ENCODE measurements at places on chromosomes 11 and 22.

DNA sequence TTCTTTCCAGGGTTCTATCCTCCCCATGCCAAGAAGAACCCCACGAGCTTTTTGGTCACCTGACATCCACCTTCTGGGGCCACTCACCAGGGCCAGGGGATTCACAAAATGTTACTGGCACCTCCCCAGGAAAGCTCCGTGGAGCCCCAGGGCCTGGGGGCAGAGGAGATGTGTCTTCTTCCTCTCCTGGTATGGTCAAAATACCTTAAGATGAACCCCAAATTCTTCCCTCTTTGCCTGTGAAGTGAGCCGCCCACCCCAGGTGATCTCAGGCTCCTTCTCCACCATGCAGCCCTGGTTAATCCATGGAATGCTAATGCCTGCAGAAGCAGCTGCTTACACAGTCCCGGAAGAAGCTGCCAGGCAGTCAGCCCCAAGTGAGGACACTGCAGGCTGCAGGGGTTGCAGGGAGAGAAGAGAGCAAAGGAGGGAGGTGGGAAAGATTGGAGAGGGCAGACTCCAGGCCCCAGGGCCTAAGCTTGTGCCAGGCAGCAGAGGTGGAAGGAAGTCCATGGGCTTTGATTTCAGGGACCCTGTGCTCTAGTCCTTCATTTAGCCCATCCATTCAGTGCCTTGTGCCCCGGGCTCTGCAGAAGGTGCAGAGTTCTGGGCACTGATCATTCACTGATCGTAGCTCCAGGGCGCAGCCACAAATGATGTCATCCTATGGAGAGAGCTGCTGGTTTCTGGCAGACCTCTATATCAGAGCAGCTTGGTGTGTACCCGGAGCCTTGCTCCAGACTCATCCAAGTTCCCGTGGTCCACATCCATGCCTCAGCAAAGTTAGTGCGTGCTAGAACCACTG, 127.9 kb upstream of the NECTIN1 start:
- DNase-seq: no peak

- DNase-seq: peak; percentile 58
These were observed 43.2 kb downstream of the PANX1 start for GRCh38 chr11:94171693-94172440.

- DNase-seq: peak; percentile 58
These were observed 55.7 kb upstream of the RASD2 start for GRCh38 chr22:35484651-35485556.

GRCh38 chr11:78474451-78474850, 56.8 kb upstream of the GAB2 start:
- no peak for DNase-seq

DNA sequence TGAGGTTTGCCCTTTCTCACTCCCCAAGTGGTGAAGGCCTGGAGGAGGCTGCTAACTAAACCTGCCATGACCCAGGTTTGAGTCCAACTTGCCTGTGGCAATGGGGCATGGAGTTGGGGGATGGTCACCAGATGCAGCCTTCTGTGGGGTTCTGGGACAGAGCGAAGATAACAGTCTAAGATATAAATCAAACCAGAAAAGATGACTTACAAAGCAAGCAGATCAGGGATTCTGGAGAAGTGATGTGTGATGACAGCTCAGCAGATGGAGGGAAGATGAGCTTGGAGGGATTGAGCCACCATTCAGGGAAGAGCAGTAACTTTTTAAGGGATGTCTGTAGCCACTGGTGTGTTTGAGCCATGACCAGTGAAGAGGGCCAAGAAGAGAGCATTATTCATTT, 63.6 kb downstream of the MTNR1B start:
- no peak for DNase-seq

DNA sequence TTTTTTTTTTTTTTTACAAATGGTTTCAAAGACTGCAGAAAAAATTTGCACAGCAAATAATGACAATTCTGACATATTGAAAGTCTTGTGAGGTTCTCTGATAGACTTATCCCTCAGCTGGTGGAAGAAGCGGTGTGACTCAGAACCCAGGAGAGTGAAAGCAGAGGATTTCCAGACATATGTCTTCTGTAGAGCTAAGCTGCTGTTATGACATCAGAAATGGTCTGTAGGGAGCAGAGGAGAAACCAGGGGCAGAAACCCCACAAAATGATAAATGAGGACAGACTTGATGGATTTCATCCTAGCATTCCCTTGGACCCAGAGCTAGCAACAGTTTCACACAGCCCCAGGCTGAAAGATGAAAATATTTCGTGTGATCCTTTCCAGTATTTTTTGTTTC, 582.6 kb downstream of the METTL15 start:
- peak; percentile 59 for DNase-seq

DNA sequence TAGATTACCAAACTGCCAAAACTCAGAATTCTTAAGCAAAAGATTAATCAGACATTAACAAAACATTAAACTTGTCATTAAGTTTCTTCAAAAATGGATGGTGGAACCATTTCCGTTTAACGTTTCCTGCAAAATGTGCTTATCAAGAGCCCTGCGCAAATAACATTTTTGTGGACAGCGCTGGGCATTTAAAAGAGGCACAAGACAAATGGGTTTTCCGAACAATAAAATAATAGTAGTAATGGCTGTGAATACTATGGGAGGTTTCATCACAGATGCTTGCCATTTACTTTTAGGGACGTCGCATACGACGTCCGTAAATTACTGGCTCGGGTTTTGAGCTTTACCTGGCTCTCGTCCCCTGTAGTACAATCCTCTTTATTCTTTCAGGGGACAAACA, 1.1 kb downstream of the NPAT start:
- peak; percentile 30 for DNase-seq

DNA sequence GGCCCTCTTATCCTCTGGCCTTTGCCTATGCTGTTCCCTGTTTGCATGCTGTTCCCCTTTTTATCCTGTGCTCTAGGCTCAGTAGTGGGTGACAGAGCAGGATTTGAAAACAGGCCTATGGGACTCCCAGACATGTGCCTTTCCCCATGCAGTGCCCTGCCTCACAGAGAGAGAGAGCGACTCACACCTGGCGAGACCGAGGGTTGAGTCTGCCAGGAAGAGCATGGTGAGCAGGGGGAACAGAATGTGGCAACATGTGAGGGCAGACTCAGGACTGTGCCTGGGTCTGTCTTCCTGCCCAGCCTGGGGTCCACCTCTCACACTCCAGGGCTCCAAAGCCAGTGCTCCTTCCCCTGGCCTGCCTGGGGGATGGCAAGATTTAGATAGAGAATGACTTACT, 75.0 kb downstream of the NFAM1 start:
- no peak for DNase-seq

DNA sequence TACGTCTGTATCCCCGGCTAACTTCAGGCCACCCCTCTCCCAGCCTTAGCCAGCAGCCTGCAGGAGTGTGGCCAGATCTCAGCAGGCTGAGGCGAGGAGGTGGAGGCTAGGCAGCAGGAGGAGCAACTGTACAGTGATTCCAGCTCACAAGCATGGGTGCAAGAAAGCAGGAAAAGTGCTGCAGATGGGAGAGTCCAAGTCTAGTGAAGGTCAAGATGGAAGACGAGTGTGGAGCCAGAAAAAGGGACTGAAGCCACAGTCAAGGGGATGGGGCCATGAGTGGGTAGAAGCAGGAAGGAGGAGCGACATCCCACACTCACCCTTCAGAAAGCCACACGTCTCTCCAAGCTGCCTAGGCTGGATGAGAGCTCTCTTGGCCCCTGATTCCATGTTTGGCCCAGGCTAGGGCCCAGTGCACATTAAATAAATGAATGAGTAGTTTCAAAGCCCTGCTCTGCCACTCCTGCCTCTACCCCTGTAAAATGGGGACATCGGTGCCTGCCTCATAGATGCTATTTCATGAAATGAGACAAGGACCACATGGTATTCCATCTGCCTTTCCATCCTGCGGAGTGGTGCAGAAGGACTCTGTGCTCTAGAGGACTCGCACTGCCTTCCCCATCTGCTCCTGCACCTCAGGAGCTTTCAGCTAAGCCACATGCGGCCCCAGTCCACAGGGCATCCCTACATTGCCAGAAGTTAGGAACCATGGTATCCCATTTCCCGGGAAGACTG, 2.9 kb downstream of the YDJC start:
- no peak for DNase-seq

DNA sequence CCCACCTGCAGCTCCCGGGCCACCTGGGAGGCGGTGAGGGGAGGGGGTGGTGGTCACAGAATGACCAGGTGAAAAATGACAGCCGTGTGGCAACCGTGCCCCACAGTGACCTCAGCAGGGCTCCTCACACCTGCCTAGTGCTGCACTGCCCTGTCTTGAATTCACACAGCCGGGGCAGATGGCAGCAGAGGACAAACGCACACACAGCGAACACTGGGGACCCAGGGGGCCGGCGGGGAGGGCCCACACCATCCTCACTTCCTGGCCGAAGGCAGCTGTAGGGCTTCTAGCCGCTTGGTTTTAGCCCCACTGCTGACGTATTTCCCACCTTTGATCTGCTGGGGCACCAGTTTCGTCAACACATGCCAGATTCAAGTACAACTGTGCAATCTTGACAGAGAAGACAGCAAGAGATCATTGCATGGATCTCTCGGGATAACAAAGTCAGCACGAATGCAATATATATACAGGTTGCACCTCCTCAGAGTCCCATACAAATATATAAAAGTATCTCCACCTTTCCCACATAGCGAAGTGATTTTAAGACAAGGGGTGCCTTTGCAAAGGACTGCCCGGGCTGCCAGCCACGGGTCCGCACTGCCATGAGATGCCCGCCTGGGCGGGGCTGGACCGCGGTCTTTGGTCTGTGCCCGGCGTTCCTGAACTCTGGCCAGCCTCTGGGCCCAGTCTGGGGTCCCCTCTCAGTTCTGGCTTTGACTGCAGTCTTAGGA, 26.9 kb downstream of the TRMU start:
- DNase-seq: no peak

DNA sequence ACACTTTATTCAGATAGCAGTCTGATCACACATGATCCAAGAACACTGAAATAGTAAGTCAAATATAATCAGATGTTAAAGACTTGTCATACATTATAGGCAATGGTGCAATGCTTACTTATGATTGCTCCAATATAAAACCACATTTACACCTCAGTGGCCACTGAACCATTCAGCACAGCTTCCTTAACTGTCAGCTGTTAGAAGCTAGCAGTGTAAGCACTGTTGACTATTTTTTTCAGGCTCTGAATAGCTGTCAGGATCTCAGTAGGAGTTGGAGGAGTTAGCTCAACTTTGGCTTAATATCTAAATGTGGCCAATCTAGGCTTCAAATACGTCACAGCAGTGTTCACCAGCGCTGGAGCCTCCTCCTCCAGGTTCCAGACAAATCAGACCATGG, 36.6 kb downstream of the METTL15 start:
- peak; percentile 40 for DNase-seq

DNA sequence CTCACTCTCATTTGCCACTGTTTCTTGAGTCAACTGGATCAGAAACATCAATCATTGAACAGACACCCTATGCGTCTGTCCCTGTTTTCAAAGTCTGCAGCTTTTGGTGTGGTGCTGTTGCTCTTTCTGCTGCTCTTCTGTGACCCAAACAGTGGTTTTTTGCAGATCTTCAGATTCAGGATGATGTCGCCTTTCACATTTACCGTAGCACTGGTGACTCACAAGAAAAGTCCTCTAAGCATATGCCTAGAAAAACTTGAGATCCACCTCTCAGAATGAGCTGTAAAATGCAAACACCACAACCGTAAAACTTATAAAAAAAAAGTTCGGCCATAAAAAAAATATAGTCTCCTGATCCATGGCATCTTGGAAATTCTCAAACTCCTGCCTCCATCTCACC, 400.4 kb downstream of the NTM start:
- peak; percentile 72 for DNase-seq

GRCh38 chr11:64233913-64234586, at the start of gene VEGFB:
TSS of gene VEGFB (plus strand) at chr11:64234584. CDS start at chr11:64234834, 250 bp downstream.
- DNase-seq: peak; percentile 65

- no peak for DNase-seq
These were observed 51.7 kb upstream of the LDLRAD3 start for GRCh38 chr11:35892166-35892565.

DNA sequence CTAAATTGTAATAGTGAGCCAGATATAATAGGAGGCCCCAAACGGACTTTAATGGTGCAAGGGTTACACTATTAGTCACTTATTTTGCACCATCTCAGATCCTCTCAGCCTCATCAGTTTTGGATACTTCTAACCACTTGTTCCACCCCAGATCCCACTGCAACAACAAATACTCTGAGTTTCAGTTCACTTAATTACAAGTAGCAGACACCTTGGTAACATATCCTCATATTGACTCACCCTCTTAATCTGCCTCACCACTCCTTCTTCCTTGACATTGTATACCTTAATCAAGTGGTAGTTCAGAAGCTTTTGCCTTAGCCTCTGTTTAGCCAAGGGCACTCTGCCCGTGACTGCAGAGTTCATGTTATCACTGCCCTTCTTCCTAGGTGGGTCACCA, 256.1 kb upstream of the UBASH3B start:
- no peak for DNase-seq

- peak; percentile 81 for DNase-seq
These were observed 92.0 kb upstream of the ISX start for GRCh38 chr22:34973926-34974325.

DNA sequence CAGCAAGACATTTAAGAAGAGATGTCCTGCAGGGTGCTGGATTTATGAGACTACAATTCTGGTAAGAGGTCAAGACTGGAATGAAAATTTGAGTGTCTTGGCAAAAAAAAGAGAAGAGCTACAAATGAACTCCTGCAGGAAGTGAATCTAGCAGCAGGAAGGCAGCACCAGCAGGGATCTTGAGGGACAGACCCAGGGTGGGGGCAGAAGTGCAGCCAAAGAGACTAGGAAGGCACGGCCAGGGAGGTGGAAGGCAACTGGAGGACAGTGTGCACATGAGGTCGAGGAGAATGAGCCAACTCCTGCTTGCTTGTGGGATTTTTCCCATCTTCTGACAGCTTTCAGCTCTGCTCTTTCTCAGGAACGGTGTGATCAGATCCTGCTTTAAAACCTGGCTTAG, 263.2 kb downstream of the BUD13 start:
- DNase-seq: no peak

GRCh38 chr11:117786135-117786870, 10.7 kb downstream of the DSCAML1 start:
- no peak for DNase-seq

GRCh38 chr11:101446238-101446637, 137.6 kb downstream of the TRPC6 start:
- peak; percentile 78 for DNase-seq

- peak; percentile 81 for DNase-seq
These were observed 55.0 kb upstream of the ARHGAP32 start for GRCh38 chr11:129247135-129247534.

GRCh38 chr11:58923300-58923788, 15.9 kb upstream of the GLYATL1 start:
- DNase-seq: peak; percentile 37

- no peak for DNase-seq
These were observed 172.0 kb downstream of the CNTN5 start for GRCh38 chr11:99192716-99193115.

- no peak for DNase-seq
These were observed 523.6 kb upstream of the ARHGAP42 start for GRCh38 chr11:100163471-100163870.
